ENCODE measurements at places on chromosomes 11 and 22. TPM values are rescaled to one million over a fixed set of nuclear protein-coding genes. Genes with fewer than 3 reads are reported as not detected.

GRCh38 chr11:69365558-69365957, 71.6 kb downstream of the MYEOV start:
- no peak overlapping the region for H3K4me3 ChIP-seq
- no peaks in the 10 kb centered on the region for H3K4me1 ChIP-seq
- no peak overlapping the region for H3K27ac ChIP-seq
- no peaks in the 10 kb centered on the region for H3K27me3 ChIP-seq

DNA sequence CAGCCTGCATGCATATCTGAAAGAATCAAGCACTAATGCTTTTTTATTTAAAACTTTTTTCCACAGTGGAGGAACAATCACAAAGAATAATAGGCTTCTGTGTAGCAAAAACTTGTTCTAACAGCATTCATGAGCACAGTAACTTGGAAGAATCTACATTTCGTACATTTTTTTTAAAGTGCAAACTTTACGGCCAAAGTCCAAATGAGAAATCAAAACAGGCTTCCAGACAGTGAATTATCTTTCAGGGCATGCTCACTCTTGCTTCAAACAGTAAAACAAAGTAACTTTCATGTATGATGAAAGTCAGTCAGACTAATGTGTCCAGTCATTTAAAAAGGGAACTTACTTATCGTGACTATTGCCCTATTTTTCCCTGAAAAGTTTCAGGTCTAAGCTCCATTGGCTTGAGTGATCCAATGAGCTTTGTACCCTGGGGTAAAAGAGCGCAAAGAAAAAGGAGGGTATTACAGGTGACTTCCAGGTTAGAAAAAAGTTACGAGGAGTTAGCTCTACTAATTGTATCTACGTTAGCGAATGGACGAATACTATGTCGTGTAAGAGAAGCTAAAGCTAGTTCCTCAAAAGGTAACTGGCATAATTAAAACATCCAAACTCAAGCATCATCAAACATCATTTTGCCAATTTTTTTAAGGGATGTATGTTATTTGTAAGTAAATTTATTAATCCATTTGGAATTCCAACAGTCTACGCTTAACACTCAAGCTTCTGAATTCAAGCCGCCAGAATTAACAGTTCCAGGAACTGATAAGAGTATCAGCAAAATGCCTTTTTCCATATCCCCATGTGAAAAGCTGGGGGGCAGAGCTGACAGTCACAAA, 1.7 kb downstream of the PICALM start:
- H3K36me3 ChIP-seq, result no peaks in the 10 kb centered on the region
- no peaks in the 10 kb centered on the region for H3K27me3 ChIP-seq
- peak overlapping the region; percentile 97 for H3K27ac ChIP-seq

The TTC28 gene
- total RNA-seq, result 35.6 TPM

DNA sequence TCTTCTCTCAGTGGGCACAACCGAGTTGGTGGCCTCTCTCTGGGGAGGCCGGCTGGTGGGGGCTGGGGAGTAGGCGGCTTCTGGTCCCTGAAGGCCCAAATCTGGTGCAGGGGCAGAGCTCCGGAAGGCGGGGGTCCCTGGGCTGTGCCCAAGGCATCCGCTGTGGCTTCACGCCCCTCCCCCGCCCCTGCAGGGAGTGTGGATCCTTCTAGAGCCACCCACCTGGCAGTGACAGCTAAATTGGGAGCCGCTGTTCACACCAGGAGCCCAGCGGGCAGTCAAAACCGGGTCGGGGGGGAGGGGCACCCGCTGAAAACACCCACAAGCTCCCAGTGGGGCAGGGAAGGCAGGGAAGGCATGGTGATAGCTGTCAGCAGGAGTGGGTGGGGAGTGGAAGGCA, 4.6 kb upstream of the RTN4R start:
- no peaks in the 10 kb centered on the region for H3K36me3 ChIP-seq
- H3K27me3 ChIP-seq, result no peaks in the 10 kb centered on the region
- H3K4me1 ChIP-seq, result peaks cover 8% of the 10 kb centered on the region
- no peak overlapping the region for H3K4me3 ChIP-seq
- DNase-seq, result no peak
- no peak overlapping the region for H3K27ac ChIP-seq
